ENCODE measurements at places on chromosomes 5 and 9. TPM values are rescaled to one million over a fixed set of nuclear protein-coding genes. Genes with fewer than 3 reads are reported as not detected.

DNA sequence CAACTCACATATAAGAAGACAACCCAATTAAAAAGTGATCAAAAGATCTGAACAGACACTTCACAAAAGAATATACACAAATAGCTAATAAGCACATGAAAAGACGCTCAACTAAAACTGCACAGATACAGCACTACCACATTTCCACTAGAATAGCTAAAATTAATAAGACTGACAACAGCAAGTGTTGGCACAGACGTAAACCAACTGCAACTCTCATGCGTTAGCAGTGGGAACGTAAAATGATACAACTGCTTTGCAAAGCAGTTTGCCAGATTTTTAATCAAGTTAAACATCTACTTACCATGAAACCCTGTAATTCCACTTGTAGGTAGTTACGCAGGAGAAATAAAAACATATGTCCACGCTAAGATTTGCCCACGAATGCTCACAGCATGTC, 9.0 kb downstream of the SEMA4D start:
- no peaks in the 10 kb centered on the region for H3K27me3 ChIP-seq
- H3K4me1 ChIP-seq = peaks cover 92% of the 10 kb centered on the region
- DNase-seq = no peak
- H3K36me3 ChIP-seq = peaks cover 18% of the 10 kb centered on the region
- peak overlapping the region; percentile 1 for H3K27ac ChIP-seq

- H3K4me3 ChIP-seq = no peak overlapping the region
- H3K36me3 ChIP-seq = peaks cover 2% of the 10 kb centered on the region
- no peaks in the 10 kb centered on the region for H3K4me1 ChIP-seq
- H3K27ac ChIP-seq = no peak overlapping the region
- no peak for DNase-seq
Measured at GRCh38 chr5:143084407-143084806, 314.2 kb downstream of the ARHGAP26 start.

GRCh38 chr5:138972230-138972629, 97.1 kb upstream of the LRRTM2 start:
- H3K27me3 ChIP-seq = no peaks in the 10 kb centered on the region
- no peaks in the 10 kb centered on the region for H3K4me1 ChIP-seq
- no peak for DNase-seq
- H3K4me3 ChIP-seq = no peak overlapping the region
- H3K36me3 ChIP-seq = no peaks in the 10 kb centered on the region
- no peak overlapping the region for H3K27ac ChIP-seq

DNA sequence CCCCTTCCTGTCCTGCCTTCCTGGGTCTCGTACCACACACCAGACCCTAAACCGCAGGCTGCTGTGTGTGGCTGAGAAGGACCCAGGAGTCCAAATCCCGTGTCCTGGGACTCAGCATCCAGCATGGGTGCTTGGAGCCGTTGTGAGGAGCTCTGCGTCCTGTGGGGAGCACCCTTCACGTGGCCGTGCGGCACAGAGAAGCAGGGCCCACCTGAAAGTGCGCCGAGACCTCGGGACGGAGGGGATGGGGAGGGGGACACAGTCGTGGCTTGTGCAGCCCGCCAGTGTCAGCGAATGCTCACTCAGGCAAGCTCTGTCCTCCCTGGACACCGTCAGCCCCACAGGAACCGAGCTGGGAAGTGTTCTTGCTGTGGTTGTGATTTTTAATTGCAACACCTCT, 244.6 kb downstream of the CACNA1B start:
- no peaks in the 10 kb centered on the region for H3K4me1 ChIP-seq
- DNase-seq = no peak
- H3K27me3 ChIP-seq = no peaks in the 10 kb centered on the region

DNA sequence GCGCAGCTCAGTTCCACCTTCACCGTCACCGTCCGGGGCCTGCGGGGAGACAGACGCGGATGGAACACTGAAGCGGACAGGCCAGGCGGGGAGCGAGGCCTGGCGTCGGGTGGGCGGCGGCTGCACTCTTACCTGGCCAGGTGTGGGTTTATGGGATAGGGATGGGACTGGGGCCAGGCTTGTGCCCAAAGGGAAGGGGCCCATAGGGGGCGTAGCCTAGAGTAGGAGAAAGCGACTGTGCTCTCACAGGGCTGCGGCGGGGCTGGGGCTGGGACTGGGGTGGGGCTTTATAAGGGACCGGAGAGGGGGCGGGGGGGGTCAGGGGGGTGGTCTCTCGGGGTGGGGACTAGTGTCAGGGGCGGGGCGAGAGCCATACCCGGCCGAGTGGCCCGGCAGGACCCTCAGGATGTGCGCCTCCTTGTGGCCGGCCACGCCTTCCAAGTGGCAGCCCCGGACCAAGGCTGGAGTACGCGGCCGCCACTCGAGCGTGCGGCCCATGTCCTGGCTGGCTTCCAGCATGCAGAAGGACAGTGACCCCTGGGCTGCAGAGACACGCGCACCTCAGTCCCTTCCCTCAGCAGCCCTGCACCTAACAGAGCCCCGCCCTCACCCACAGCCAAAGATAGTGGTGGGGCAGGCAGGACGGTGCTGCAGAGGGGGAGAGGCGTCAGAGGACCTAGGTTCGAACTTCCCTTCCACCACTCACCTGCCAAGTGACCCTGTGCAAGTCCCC, 22.8 kb downstream of the FPGS start:
- H3K27ac ChIP-seq = no peak overlapping the region
- no peaks in the 10 kb centered on the region for H3K27me3 ChIP-seq
- no peak overlapping the region for H3K4me3 ChIP-seq
- no peaks in the 10 kb centered on the region for H3K4me1 ChIP-seq
- no peak for DNase-seq

DNA sequence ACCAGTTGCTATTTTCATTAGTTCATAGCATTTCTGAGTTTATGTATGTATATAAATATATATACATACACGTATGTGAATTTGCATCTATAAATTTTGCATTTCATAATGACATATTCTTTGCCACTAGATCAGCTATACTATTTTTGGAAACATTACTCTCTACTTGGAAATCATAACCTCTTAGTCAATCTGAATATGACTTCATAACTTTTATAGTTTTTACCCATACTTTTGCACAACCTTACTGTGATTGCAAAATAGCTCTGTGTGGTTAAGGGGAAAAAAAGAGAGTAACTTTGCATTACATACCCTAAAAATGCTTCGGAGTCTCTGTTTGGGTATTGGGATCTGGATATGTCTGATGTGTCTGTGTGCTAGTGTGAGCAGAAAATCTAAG, 44.9 kb upstream of the ADAMTSL1 start:
- no peaks in the 10 kb centered on the region for H3K27me3 ChIP-seq
- no peak for DNase-seq
- H3K4me3 ChIP-seq = no peak overlapping the region
- H3K27ac ChIP-seq = no peak overlapping the region
- H3K36me3 ChIP-seq = no peaks in the 10 kb centered on the region

- no peak overlapping the region for H3K4me3 ChIP-seq
- no peak for DNase-seq
- H3K36me3 ChIP-seq = no peaks in the 10 kb centered on the region
- no peaks in the 10 kb centered on the region for H3K4me1 ChIP-seq
- H3K27ac ChIP-seq = no peak overlapping the region
Measured at GRCh38 chr5:164326219-164326618, 820.8 kb downstream of the MAT2B start.

DNA sequence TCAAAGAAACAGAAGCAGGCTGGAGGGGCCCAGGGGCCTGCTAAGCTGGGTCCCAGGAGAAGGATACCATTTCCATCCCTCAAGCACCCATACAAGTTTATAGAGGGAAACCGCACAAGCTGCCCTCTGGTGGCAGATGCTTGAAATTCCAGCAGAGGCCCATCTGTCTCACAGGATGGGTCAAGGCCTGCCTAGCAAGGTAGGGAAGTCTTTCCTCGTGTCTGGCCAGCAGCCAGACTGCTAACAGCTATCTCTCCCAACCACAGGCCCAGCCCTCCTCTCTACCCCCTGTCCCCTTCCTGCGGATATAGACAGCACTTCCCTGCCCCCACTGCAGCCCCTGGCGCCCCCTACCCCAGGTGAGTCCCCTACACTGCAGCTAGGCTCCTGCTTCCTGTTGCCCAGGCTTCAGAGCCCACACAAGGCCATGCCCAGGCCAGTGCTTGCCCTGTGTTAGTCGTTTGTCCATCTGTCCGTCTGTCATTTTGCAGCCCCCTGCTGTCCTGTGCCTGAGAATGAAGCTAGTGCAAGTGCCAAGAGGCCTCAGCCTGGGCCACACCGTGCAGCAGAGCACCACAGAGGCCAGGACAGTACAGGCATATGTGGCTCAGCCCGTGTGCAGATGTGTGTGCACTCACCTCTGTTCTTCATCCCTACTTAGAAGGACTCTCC, 26.2 kb downstream of the TCF7 start:
- peak overlapping the region; percentile 68 for H3K27ac ChIP-seq
- H3K4me3 ChIP-seq = no peak overlapping the region
- peaks cover 50% of the 10 kb centered on the region for H3K36me3 ChIP-seq
- H3K4me1 ChIP-seq = peaks cover 47% of the 10 kb centered on the region

DNA sequence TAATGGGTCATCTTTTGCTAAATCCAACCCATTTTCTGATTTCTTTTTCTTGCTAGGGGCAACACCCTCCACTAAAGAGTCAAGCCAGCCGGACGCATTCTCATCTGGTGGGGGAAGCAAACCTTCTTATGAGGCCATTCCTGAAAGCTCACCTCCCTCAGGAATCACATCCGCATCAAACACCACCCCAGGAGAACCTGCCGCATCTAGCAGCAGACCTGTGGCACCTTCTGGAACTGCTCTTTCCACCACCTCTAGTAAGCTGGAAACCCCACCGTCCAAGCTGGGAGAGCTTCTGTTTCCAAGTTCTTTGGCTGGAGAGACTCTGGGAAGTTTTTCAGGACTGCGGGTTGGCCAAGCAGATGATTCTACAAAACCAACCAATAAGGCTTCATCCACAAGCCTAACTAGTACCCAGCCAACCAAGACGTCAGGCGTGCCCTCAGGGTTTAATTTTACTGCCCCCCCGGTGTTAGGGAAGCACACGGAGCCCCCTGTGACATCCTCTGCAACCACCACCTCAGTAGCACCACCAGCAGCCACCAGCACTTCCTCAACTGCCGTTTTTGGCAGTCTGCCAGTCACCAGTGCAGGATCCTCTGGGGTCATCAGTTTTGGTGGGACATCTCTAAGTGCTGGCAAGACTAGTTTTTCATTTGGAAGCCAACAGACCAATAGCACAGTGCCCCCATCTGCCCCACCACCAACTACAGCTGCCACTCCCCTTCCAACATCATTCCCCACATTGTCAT, 72.0 kb downstream of the NUP214 start:
- peaks cover 76% of the 10 kb centered on the region for H3K36me3 ChIP-seq
- no peak overlapping the region for H3K27ac ChIP-seq
- no peaks in the 10 kb centered on the region for H3K27me3 ChIP-seq
- no peak overlapping the region for H3K4me3 ChIP-seq
- H3K4me1 ChIP-seq = no peaks in the 10 kb centered on the region

DNA sequence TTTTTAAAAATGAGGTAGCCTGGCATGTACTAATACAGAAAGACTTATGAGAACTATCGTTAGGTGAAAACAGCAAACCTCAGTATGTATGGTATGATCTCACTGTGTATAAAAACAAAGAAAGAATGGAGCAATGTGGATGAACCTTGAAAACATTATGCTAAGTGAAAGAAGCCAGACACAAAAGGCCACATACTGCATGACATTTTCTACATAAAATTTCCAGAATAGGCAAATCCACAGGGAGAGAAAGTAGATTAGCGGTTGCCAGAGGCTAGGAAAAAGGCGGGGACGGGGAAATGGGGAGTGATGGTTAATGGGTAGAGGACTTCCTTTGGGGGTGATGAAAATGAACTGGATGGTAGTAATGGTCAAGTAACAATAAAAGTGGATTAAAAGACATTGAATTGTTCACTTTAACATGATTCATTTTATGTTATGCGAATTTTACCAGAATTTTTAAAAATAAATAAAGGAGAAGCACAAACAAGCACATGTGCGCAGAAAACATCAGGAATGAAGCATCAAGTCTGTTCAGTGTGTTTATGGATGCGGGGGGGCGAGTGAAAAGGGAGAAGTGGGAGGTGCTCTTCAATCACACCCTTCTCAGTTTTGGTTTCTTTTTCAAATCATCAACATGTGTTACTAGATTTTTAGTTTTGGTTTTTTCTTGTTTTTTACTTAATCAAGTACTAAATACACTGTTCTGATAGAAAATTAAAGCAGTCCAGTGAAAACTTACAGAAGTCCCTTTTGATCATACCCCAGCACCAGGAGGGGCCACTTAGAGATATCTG, 16.3 kb downstream of the ROR2 start:
- DNase-seq = no peak
- no peak overlapping the region for H3K27ac ChIP-seq
- no peak overlapping the region for H3K4me3 ChIP-seq
- no peaks in the 10 kb centered on the region for H3K4me1 ChIP-seq
- H3K36me3 ChIP-seq = no peaks in the 10 kb centered on the region

- H3K27me3 ChIP-seq = no peaks in the 10 kb centered on the region
- H3K4me3 ChIP-seq = peak overlapping the region; percentile 91
- H3K36me3 ChIP-seq = peaks cover 41% of the 10 kb centered on the region
- H3K27ac ChIP-seq = peak overlapping the region; percentile 93
- H3K4me1 ChIP-seq = peaks cover 77% of the 10 kb centered on the region
- DNase-seq = no peak
Measured at GRCh38 chr5:151222790-151223446, 974 bp downstream of the CCDC69 start.

DNA sequence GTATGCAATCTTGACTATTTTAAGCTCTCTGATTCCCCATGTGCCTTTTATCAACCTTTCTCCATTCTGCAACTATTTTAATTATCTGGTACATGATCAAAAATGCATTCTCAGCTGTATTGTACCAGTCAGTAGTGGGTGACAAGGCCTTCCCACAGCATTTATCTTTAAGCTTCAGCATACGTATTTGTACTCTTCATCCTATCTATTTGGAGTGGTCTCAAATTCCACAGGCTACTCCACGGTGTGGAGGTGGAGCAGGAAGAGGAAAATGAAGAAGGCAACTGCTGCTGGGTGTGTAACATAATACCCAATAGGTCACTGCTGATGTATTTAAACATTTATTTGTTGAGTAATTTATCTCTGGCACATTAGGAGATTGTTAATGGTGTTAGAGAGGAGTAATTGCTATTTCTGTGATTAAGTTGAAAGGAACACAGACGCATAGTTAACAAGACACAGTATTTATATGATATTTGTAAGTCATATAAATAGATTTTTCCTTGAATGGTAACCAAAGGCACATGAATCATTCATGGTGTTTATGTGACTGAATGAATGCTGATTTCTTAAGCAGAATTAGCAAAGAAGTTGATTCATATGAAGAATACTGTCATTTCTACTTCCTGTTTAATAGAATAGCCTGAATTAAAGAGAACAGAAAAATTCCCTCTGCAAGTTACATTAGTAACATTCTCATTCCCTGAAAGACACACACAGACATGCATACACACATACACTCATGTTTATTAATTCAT, 153.8 kb upstream of the NR3C1 start:
- H3K36me3 ChIP-seq = no peaks in the 10 kb centered on the region
- no peaks in the 10 kb centered on the region for H3K27me3 ChIP-seq
- no peak overlapping the region for H3K27ac ChIP-seq
- no peak for DNase-seq

- no peak for DNase-seq
- no peak overlapping the region for H3K4me3 ChIP-seq
- no peaks in the 10 kb centered on the region for H3K36me3 ChIP-seq
- peaks cover 38% of the 10 kb centered on the region for H3K4me1 ChIP-seq
- peaks cover 62% of the 10 kb centered on the region for H3K27me3 ChIP-seq
Measured at GRCh38 chr9:133581513-133582343, 27.5 kb downstream of the FAM163B start.

CFAP77 gene
- total RNA-seq = not detected

MSANTD3 gene
- total RNA-seq = 13.2 TPM

WDR31 gene
- 1.6 TPM for total RNA-seq

CPLANE1 gene
- total RNA-seq = 11.7 TPM

SLC36A3 gene
- not detected for total RNA-seq

FOXI1 gene
- total RNA-seq = not detected

IFNE gene
- total RNA-seq = not detected

PCDHGA2 gene
- 0.09 TPM for total RNA-seq

MARVELD2 gene
- total RNA-seq = 1.6 TPM

C5orf47 gene
- total RNA-seq = not detected

IFNB1 gene
- total RNA-seq = not detected

SLC45A2 gene
- total RNA-seq = not detected

Measured in activated B cell treated with CpG ODN at 0.5 μM for 24 hours (primary cell).